ENCODE measurements at places on chromosomes 1 and 21. TPM values are rescaled to one million over a fixed set of nuclear protein-coding genes. Genes with fewer than 3 reads are reported as not detected.

Gene ZBTB37
- 14.7 TPM for total RNA-seq

DNA sequence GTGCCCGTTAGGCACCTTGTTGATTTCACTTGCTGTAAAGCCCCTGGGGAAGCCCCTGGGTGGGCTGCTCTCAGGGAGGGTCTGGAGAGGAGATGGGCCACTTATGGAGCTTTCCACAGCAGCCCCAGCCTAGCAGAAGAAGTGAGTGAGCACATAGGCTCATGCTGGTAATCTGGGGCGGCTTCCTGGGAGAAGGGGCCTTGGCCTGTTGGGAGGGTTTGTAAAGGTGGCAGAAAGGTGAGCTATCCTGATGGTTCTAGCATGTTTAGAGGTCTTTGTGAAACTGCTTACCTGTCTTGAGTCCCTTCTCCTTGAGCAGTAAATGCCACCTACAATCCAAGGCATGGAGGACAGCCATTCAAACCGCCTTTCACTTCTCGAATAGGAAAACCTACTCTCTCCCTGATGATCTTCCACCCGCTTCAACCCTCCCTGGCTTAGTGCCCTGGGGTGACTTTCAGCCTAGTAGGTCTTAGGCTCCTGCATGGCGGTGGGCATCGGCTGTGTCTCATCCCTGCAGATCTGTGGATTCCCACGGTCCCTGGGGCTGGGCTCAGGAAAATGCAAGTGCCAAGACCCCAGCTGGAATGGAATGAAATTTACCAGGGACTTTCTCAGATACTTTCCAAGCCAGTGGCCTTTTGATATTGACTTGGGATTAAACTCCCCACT, 87.6 kb upstream of the SELENON start:
- peak overlapping the region; percentile 13 for H3K27ac ChIP-seq
- peaks cover 16% of the 10 kb centered on the region for H3K4me1 ChIP-seq
- no peak overlapping the region for H3K4me3 ChIP-seq
- DNase-seq = no peak
- no peaks in the 10 kb centered on the region for H3K36me3 ChIP-seq

DNA sequence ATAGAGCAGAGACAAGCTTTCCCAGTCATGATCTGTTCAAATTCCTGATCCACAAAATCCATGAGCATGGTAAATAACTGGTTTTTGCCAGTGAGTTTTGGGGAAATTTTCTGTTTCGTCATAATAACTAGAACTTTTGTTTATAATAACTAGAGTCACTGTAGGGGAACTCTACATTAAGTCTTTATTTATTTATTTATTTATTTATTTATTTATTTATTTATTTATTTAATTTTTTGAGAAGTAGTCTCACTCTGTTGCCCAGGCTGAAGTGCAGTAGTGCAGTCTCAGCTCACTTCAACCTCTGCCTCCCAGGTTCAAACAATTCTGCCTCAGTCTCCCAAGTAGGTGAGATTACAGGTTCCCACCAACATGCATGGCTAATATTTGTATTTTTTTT, 1106.8 kb downstream of the AMY1C start:
- H3K36me3 ChIP-seq = no peaks in the 10 kb centered on the region
- H3K27ac ChIP-seq = no peak overlapping the region
- DNase-seq = no peak
- H3K4me1 ChIP-seq = no peaks in the 10 kb centered on the region
- H3K27me3 ChIP-seq = no peaks in the 10 kb centered on the region
- H3K4me3 ChIP-seq = no peak overlapping the region

DNA sequence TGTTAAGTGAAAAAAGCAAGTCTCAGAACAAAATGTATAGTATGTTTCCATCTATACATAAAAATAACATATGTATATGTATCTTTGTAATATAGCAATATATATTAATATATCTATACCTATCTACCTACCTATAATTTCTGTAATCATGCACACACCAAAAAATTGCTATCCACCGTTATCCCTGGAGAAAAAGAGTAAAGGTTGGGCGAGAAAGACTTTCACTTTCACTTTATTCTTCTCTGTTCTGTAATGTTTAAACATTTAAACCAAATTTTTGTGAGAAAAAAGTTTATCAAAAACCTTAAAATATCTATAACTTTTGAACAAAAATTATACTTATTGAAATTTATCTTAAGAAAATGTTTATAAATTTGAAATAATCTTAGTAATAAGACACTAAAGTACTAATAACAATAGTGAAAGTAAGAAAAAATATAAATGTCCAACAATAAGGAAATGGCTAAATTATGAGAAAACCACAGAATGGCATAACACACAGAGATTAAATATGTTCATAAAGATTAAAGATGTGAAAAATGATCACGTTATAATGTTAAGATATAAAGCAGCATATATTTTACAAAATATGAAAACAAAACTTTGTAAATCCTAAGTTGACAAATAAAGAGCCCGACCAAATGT, 74.0 kb upstream of the LRRC53 start:
- H3K27me3 ChIP-seq = no peaks in the 10 kb centered on the region
- no peak for DNase-seq
- no peak overlapping the region for H3K4me3 ChIP-seq
- no peaks in the 10 kb centered on the region for H3K4me1 ChIP-seq
- H3K36me3 ChIP-seq = no peaks in the 10 kb centered on the region

Gene MCOLN3
- total RNA-seq = 14.0 TPM

- no peaks in the 10 kb centered on the region for H3K27me3 ChIP-seq
- H3K4me1 ChIP-seq = peaks cover 14% of the 10 kb centered on the region
- H3K36me3 ChIP-seq = no peaks in the 10 kb centered on the region
- H3K27ac ChIP-seq = peak overlapping the region; percentile 76
These were observed 94.6 kb downstream of the KCNJ15 start for GRCh38 chr21:38351176-38351959.

- H3K4me3 ChIP-seq = no peak overlapping the region
- no peak for DNase-seq
- H3K4me1 ChIP-seq = peaks cover 15% of the 10 kb centered on the region
- H3K27ac ChIP-seq = no peak overlapping the region
- no peaks in the 10 kb centered on the region for H3K36me3 ChIP-seq
- no peaks in the 10 kb centered on the region for H3K27me3 ChIP-seq
These were observed 105.0 kb downstream of the BRINP2 start for GRCh38 chr1:177275736-177276135.

DNA sequence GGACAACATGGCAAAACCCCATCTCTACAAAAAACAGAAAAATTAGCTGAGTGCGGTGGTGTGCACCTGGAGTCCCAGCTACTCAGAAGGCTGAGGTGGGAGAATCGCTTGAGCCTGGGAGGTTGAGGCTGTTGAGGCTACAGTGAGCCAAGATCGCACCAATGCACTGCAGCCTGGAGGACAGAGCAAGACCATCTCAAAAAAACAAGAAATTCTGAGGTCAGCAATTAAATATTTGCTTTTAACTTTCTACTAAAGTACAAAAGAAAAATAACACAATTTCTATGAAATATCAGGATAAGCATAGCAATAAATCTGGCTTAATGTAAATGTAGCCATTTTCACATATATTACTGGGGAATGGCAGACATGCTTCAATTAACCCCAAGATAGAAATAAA, 9.9 kb downstream of the PPP1R15B start:
- no peak overlapping the region for H3K27ac ChIP-seq
- no peaks in the 10 kb centered on the region for H3K27me3 ChIP-seq
- peaks cover 77% of the 10 kb centered on the region for H3K36me3 ChIP-seq
- DNase-seq = no peak

- no peak overlapping the region for H3K4me3 ChIP-seq
- no peaks in the 10 kb centered on the region for H3K36me3 ChIP-seq
- peaks cover 14% of the 10 kb centered on the region for H3K27me3 ChIP-seq
- no peak overlapping the region for H3K27ac ChIP-seq
- no peaks in the 10 kb centered on the region for H3K4me1 ChIP-seq
These were observed 468.2 kb downstream of the MATN1 start for GRCh38 chr1:30255111-30255724.

GRCh38 chr1:225835856-225836255, 25.9 kb downstream of the EPHX1 start:
- peaks cover 76% of the 10 kb centered on the region for H3K36me3 ChIP-seq
- H3K4me1 ChIP-seq = peaks cover 12% of the 10 kb centered on the region
- no peak overlapping the region for H3K4me3 ChIP-seq
- peak overlapping the region; percentile 15 for H3K27ac ChIP-seq
- H3K27me3 ChIP-seq = no peaks in the 10 kb centered on the region

DNA sequence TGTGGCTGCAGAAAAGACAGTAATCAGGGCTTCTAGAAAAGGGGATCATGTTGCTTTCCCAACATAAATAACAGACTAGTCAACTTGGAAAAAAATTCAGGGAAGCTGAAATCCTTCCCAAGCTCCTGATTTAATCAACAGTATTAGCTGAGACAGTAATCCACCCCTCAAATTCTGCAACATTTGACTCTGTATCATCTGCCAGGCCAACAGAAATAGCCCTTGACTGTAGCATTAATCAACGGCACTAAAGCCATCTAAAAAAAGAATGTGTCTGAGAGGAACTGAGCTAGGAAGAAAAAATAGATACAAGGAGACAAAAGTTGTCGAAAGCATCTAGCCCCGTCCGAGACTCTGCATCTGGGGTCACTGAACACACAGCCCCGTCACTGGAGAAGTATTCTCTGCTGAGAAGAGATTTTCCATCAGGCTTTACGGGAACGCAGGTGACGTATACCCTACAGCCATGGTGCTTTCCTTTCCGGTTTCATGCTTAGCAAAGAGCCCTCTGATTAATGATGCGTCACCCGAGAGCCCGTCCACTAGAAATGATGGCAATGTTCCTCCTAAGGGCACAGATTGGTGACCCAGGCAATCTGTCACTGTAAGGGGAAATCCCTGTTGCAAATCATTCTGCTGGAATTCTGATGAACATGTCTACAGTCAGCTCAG, 42.1 kb upstream of the TP53BP2 start:
- no peaks in the 10 kb centered on the region for H3K4me1 ChIP-seq
- H3K27me3 ChIP-seq = no peaks in the 10 kb centered on the region
- DNase-seq = no peak
- H3K4me3 ChIP-seq = no peak overlapping the region
- no peaks in the 10 kb centered on the region for H3K36me3 ChIP-seq
- no peak overlapping the region for H3K27ac ChIP-seq

Gene MYOG
- total RNA-seq = not detected

DNA sequence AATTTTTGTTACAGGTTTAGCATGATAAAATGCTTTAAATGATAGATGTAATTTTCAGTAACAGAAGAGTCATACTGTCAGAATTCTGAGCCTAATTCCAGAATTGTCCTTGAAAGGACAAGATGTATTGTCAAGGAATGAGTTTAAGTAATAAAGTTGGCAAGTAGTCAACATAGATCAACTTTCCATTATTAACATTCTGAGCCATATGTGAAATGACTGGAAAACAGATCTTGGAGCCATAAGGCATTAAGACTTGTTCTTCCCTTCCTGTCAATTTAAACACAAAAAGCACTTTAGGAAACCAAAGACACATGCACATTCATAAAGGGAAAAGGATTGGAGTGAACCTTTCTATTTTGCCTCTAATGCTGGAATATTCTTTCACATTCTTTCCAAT, 107.0 kb downstream of the ODF2L start:
- H3K4me1 ChIP-seq = no peaks in the 10 kb centered on the region
- no peak overlapping the region for H3K4me3 ChIP-seq

Gene CD244
- 3.0 TPM for total RNA-seq

DNA sequence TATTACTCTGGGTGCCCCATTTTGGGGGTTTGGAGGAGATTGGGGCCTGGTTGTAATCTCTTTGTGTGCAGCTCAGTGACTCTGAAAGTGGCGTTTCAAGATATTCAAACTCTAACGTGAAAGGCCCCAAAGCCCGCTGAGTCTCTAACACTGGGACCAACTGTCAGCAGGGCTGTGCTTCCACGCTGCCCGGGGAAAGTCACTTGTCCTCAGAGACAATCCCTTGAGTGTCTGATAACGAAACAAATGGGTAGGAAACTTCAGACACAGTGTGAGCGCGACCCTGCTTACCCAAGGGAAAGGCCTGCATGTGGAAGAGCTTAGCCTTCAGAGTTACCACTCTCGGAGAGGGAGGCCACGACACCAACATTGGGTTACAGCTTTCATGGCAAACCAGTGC, 837 bp downstream of the UBASH3A start:
- H3K4me3 ChIP-seq = peak overlapping the region; percentile 34
- no peaks in the 10 kb centered on the region for H3K27me3 ChIP-seq
- H3K4me1 ChIP-seq = no peaks in the 10 kb centered on the region
- no peak overlapping the region for H3K27ac ChIP-seq
- no peaks in the 10 kb centered on the region for H3K36me3 ChIP-seq
- DNase-seq = peak; percentile 51
